Right lung (tissue), 10 donors: ENCODE measurements at places on chromosomes 13 and 19. TPM values are rescaled to one million over a fixed set of nuclear protein-coding genes. Genes with fewer than 3 reads are reported as not detected.

DNA sequence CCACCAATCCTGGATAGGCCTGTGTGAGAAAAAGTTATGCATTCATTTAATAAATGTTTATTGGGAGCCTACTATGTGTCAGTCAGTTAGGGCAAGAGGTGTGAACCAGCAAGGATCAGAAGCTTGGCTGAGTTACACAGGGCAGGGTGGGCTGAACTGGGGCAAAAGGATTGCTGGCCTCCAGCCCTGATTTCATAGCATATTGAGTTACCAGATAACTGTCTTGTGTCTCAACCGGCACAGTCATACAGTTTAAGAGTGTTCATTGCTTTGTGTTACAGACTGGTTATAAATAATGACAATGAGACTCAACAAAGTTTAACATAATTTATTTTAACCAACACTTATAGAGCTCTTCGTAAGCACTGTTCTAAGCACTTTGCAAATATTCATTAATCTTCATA is 253.8 kb downstream of the DLEU7 start:
- DNase-seq: no peak

DNA sequence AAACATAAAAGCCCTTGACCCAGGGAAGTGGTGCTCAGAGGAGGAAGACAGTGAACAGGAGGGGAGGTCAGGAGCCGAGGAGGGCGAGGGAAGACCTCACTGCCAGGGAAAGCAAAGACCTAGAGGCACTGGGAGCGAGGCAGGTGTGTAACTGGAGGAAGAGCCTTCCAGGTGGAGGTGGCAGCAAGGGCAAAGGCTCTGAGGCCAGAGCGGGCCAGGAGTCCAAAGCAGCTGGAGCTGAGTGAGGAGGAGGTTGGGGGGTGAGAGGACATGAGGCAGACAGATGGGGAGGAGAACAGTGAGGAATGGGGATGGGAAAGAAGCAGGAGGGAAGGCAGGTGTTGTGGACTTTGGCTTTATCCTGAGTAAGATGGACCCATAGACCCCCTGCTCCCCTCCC is 3.7 kb downstream of the UPK1A start:
- DNase-seq: no peak

DNA sequence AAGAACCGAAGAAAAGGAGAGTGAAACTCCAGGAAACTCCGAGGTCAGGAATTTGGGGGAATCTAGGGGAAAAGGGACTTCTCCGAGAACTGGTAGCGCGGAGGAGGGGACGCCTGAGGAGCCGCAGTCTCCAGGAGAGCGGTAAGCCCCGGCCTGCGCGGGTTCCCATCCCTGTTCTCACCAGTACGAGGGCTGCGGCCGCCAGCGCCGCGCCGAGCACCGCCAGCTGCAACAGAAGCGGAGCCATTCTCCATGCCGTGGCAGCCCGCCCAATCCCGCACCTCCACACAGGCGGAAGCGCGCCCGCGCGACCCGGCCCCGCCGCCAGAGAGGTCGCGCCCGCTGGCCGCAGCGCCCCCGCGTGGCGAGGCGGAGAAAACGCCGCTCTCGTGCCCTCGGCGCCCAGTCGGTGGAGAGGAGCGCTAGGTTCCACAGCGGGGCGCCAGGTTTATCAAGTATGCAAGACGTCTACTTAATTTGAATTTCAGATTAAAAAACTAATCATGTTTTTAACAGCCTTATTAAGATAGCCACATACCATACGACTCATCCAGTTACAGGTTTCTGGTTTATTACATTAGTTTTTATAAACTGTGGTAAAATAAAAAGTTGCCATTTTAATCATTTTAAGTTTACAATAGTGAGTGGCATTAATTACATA is at the start of gene ALG5:
TSS of gene ALG5 (minus strand) at position 287 of the 661 bp plus-strand sequence. CDS start at position 247, 40 bp downstream.
- peak; percentile 89 for DNase-seq

DNA sequence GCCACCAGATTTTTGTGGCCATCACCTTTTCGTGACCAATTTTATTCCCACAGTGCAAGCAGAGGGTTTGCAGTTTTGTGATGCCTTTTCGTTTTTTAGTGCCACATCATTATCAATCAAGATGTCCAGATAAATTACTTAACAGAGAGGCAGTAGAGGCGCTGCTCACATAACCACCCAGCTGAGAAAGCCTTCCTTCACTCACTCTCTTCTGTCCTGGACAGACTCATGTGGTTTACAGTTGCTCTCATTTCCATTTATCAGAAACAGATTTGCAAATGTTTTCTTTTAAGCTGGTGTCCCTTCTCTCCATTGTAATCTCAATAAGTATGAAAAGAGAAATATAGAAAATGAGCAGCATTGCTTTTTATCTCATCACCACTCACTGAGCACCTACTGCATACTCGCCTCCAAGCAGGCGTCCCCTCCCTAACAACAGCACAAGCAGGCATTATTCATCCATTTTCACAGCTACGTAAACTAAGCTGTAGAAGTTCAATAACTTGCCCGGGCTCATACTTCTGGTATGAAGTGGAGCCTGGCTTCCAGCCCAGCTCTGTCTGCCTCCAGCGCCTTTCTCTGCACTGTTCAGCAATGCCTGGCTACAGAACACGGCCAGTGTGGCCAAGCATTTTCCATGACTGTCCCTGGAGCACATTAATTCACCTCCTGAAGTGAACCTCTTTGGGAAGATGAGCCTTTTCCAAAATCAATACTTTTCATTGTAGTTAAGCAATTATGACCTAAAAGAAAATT is 34.6 kb upstream of the KATNAL1 start:
- DNase-seq: peak; percentile 77

GRCh38 chr19:7637374-7638256 is 705 bp downstream of the STXBP2 start:
- DNase-seq: no peak

SIGLEC6 gene
- polyA plus RNA-seq: not detected

DNA sequence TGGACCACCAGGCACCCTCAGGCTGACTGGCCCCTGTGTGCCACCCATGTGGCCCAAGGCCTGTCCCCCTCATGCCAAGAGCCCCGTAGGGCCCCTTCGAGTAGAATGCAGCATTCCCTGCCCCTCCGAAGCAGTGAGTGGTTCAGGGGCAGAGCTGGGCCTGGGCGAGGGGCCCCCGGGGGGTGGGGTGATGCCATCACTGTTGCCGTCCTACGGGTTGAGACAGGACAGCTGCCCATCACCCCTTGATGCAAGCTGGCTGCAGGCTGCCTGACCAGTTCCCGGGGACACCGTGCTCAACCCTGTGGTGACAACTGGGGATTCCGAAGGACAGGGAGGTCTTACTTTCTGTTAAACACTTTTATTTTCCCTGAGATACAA is 4.7 kb downstream of the SBNO2 start:
- no peak for DNase-seq

DNA sequence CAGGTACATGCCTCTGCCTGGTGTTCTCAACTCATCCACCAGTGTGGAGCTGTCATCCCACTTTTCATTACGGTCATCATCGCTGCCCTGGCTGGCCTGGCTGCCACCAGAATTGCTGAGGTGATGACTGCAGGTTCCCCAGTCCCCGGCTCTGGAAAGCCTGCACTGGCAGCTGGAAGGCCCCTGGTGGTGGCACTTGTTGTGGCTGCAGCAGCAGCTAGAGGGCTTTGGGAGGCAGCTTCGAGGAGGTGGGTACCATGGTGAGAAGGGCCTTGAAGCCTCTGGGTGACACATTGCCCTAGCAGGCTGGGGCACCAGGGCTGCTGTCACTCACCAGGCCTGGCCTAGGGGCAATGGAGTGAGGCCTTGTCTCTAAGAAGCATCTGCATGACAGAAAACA is 25.3 kb upstream of the ZNF14 start:
- DNase-seq: no peak

DNA sequence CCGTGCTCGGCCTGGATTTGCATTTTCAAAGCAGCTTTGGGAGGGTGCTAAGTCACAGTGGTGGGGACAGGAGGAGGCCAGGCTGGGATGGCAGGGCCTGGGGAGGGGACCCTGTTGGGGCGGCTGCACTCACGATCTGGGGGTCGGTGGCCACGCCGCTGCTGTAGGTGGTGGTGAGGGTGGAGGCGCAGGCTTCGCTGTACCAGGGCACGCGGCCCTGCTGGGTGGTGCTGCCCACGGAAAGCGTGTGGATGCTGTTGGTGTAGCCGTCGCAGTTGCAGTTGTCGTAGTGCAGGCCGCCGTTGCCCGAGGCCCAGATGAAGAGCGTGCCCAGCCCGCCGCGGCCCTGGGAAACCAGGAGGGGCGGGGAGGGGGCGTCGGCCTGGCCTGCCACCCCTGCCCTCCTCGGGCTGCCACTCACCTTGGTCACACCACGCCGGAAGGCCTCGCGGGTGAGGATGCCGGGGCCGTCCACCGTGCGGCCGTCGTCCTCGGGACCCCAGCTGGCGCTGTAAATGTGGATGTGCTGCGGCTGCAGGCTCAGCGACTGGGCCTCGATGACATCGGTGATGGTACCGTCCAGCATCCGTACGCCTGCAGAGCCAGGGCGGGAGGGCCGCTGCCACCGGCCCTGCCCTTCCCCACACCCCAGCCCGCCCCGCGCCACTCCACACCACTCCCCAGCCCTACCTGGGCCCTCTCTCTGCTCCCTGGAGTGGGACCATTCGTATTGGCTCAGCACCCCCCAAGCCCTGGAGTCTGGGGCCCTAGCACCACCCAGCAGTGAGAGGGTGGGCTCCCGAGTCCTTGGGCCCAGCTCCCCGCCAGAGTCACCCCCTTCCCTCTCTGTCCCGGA is 3.2 kb downstream of the PCSK4 start:
- no peak for DNase-seq

SUPT5H gene
- polyA plus RNA-seq: 112 TPM

DNA sequence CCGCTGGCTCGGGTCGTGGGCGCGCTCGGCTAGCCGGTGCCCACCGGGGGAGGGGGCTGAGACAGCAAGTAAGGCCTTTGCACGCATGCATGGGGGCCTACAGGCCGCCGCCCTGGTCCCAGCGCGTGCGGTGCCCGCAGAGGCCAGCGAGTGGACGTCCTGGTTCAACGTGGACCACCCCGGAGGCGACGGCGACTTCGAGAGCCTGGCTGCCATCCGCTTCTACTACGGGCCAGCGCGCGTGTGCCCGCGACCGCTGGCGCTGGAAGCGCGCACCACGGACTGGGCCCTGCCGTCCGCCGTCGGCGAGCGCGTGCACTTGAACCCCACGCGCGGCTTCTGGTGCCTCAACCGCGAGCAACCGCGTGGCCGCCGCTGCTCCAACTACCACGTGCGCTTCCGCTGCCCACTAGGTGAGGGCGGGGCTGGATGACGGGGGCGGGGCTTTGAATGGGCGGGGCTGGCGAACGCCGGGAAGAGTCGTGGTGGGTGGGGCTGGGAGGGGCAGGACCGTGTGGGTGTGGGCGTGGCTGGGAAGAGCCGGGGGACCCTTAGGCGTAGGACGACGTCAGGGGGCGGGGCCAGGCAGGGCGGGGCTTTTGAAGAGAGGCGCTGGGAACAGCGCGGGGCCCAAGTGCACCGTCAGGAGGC is 2.1 kb downstream of the CILP2 start:
- DNase-seq: no peak
